Fibroblast of upper back skin (primary cell): ENCODE measurements at places on chromosomes 4 and X.
A peak's percentile ranks its signal among the peaks of the same experiment; 100 is the strongest.

GRCh38 chrX:131060147-131060546, 2.0 kb downstream of the ARHGAP36 start:
- DNase-seq = no peak

- DNase-seq = no peak
These were observed 397.5 kb upstream of the PPP1R2C start for GRCh38 chrX:43175434-43175833.

- DNase-seq = peak; percentile 24
These were observed 11.7 kb downstream of the JCHAIN start for GRCh38 chr4:70654605-70655011.

GRCh38 chr4:38870098-38870808, 2.6 kb downstream of the FAM114A1 start:
- peak; percentile 51 for DNase-seq

DNA sequence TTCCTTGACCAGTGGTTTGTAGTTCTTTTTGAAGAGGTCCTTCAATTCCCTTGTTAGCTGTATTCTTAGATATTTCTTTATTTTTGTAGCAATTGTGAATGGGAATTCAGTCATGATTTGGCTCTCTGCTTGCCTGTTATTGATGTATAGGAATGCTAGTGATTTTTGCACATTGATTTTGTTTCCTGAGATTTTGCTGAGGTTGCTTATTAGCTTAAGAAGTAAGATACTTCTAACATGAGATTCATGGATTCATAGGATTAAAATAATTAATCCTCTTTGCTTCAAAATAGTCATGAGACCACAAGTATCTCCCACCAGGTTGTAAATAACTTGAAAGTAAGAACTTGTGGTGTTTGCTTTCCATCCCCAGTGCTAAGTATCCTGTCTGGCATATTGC, 308.9 kb downstream of the DTHD1 start:
- DNase-seq = no peak

DNA sequence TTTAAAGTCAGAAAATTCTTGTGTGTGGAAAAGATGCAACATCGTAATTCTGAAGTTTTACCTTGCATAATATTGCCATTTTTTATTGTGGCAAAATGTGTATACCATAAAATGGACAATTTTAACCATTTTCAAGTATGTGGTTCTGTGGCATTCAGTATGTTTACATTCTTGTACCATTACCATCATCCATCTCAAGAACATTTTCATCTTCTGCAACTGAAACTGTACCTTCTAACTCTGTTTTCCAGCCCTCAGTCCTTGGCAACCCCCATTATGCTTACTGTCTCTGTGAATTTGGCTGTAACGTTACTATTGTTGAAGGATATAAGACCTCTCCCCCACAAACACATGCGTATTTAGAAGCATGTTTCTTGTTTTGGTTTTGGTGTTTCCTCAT, 123.2 kb downstream of the BMPR1B start:
- DNase-seq = peak; percentile 67

DNA sequence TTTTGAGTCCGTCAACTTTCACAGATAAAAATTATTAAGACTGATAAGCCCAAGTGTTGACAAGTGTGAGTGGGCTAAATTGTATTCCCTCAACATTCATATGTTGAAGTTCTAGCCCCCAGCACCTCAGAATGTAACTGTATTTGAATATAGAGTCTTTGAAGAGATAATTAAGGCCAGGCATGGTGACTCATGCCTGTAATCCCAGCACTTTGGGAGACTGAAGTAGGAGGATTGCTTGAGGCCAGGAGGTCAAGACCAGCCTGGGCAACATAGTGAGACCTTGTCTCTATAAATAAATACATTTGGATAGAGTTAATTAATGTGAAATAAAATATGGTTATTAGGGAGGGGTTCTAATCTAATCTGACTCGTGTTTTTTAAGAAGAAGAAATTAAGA, 29.7 kb upstream of the SLC25A4 start:
- peak; percentile 32 for DNase-seq

DNA sequence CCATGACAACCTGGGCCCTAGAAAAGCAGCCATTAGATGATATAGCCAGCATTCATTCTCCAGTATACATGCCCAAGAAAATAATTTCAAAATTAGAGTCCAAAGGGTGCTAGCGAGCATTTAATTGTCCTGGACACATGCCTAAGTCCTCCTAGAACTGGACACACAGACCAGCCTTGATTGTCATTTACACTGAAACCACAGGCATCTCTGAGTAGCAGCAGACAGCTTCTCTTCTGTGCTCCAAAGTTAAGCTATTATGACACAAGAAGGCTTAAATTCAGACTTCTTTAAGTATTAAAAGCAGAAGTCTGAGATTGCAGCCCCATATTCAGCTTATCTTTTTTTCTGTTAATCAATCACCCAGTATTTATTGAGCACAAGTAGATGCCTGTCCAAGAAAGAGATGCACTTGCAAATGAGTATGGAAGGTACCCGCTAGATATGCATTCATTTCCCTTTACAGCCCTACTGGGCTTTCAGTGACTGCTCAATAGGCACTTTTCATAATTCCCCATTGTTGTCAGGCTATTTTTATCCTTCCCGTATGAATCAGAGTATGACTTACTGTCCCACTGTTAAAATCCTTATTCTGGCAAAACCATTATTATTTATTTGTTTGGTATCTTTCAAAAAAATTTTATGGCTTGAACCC, 374.1 kb downstream of the FBXW7 start:
- DNase-seq = no peak

- no peak for DNase-seq
These were observed 270.1 kb downstream of the TMA16 start for GRCh38 chr4:163764569-163764968.

GRCh38 chrX:128106630-128107029, 54.4 kb upstream of the ACTRT1 start:
- DNase-seq = peak; percentile 3

DNA sequence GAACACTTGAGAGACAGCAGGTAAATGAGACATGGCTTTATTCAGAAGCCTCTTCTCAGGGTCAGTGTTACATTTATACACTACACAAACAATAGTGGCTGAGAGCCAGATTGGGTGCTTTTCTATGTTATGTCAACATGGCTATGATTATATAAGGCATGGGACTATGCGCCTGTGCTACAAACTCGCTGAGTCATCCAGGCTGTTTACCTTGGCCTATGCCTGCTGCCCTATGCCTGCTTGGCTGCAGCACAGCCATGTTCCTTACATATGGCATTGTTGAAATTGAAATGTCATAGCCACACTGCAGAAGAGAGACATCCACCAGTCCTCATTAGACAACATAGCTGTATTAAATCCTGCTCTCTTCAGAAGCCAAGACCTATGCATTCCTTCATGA, 236.3 kb upstream of the NWD2 start:
- DNase-seq = no peak

DNA sequence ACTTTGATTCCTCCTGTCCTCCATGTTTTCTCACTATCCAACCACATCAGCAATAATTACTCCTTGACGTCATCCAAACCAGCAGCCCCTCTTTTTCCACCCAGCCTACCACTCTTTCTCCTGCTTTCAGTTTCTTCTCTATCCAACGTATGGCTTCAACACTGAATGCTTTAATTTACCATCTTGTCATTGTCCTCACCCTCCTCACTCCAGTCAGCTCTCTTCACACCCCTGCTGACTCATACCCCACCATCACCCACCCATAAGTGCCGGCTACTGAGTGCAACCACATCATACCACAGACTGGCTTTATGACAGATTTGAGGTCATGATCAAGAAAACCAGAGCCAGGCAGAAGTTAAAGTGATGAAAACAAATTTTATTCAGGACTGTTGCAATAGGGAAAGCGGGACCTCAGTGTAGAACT, 9.8 kb upstream of the ANXA5 start:
- DNase-seq = peak; percentile 96

- no peak for DNase-seq
These were observed 278.1 kb downstream of the NKX6-1 start for GRCh38 chr4:84220990-84221389.

DNA sequence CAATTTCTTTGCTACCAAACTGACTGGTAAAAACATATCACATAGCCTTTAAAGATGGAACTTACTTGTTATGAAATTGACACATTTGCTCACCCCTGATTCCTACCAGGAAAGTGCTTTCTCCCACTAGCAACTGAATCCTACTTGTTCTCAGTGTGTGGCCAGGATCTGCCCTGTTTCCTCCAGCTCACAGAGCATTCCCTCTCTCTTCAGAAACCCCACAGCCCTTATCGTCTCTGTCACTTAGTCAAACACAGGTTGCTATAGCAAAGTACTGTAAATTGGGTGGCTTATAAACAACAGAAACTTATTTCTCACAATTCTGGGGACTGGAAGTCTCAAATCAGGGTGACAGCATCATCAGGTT, 265.2 kb upstream of the BOD1L1 start:
- peak; percentile 66 for DNase-seq

- DNase-seq = no peak
These were observed 109.1 kb downstream of the ANAPC4 start for GRCh38 chr4:25486171-25486570.

- DNase-seq = peak; percentile 12
These were observed 24.3 kb upstream of the TEX13C start for GRCh38 chrX:125295337-125295736.

DNA sequence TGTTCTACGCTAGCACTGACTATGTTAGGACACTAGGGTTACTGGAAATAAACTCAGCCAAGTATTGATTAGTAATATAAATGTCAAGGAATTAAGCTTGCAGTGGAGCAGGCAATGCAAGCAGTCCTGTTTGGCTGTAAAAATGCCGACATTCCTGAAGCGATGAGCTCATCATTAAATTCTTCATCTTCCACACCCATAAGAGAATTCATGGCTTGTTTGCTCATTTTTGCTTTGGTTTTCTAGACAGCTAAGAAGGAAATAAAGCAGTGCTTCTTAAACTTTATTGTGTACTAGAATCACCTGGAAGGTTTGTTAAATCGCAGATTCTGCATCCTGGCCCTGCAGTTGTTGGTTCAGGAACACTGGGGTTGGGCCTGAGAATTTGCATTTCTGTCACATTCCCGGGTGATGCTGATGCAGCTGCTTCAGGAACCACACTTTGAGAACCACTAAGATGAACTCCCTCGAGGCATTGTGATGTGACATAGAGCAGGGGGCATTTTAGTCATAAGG, 17.8 kb downstream of the ANXA3 start:
- peak; percentile 87 for DNase-seq

GRCh38 chr4:169902658-169903345, 123.4 kb downstream of the MFAP3L start:
- DNase-seq = no peak

DNA sequence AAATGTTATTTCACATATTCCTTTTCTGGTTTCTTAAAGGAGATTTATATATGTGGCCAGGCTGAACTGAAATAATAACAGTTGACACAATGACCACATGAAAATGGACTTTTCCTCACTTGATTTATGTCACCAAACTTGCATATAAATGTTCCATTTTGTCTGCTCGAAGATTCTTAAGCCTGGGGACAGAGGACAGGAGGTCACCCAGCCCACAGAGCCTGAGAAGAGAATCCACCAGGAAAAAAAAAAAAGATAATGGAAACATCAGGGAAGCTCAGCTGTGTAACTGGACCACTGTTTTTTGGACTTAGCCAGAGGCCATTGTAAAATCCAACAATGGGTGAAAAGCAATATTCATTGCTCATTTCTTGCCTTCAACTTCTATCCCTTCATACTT, 359.0 kb upstream of the FGF16 start:
- DNase-seq = no peak

DNA sequence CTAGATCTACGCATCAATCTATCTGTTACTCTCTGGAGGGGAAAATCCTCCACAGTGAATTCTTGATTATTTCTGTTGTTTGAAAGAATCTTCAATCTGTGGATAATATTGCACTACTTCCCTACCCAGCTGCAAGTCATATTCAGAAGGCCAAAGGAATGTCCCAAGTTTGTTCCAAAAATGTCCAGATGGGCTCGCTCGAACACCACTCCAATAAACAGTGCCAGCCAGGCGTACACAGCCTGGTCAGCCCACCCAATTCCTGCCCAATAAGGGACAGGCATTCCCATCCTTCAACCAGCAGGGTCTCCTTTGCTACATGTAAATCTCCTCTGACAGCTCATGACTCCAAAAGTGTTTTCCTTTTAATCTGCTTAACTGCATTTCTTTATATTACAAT, 80.7 kb upstream of the GPM6B start:
- no peak for DNase-seq

GRCh38 chr4:55500072-55500471, 46.6 kb downstream of the CLOCK start:
- DNase-seq = no peak

DNA sequence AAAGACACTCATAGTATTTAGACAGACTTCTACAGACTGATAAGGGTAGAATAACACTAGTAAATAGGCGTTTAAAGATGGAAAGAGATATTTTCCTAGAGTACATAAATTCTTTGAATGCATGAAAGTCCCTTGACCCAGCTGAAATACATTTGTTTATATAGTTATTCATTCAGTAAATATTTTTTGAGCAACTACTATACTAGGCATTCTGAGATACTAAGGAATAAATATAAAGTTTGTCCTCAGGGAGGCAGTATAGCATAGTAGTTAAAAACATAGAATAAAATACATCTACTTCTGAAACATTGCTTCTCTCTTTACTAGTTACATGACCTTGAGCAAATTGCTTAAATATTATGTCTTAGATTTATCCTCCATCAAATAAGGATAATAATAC, 27.4 kb downstream of the HMGN5 start:
- peak; percentile 10 for DNase-seq

GRCh38 chrX:19225909-19226308, 103.6 kb upstream of the ADGRG2 start:
- peak; percentile 6 for DNase-seq

DNA sequence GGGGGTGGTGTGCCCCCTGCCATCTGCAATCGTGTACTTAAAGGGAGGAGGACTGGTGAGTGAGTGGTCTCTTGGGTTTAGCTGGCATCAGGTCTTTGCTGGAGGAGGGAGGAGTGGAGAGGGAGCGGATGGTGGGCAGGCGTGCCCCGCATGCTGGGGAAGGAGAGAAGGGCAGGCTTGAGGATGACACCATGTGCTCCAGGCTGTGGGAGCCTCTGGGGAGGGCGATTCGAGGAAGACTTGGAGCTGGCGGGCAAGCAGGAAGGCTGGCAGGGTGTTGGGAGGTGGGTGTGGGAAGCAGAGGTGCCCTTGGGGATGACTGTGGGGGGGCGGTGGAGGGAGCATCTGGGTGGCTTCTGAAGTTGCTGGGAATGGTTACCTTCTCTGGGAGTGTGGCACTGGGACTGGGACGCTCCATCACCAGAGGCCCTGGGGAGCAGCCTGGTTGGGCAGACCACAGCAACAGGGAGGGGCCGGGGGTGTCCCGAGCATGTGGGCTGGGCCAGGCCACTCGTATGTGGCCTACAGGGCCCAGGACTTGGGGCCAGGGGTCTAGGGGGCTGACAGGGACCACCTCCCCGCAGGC, 30.8 kb upstream of the AFAP1 start:
- no peak for DNase-seq

DNA sequence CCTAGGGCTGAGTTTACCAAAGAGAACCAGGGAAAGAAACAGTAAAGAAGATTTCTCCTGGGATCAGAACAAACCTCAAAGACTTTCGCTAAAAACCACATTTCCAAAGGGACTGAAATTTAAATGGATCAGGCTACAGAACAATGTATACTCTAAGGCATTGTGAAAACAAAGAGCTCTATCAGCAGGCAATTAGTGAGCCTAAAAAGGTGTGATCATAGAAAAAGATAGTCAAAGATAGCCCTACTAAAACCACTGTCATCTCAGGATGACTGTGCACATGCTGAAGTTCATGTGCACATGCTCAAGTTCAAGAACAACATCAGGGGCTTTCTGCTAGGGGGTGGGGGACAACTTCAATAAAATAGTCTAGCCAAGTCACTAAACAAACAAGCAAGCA, 12.9 kb upstream of the SMIM10L2A start:
- no peak for DNase-seq
